ENCODE measurements at places on chromosomes 2 and 18.

DNA sequence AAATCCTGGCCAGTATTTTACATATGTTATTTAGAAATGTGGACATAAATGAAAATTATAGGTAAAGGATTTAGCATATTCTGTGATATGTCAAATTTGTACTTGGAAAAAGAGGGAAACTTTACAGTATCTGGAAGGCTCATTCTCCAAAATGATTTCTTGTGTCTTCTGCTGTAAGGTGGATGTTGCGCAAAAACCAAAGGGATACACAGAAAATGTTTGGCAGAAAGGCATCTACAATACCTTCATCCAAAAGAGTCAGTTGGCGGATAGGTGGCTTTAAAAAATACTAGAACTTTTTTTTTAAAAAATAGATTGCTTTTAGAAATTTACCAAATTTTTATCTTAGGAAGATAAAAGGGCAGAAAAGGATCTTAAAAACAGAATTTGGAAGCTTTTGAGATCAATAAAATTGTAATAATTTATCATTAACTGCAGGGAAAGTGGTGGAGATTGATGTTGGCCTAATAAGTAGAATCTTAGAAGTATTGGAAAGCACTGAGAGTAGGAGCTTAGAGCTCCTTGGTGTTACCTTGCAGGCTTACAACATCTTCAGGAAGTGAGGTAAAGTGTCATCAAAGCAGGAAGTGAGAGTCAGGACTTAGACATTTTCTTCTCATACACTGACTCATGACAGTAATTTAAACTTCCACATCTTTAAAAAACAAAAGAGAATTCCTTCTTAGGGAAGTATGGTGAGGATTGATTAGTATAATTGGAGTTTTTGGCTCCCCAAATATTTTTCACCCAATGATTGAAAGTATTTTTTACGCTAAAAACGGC, 2.1 kb downstream of the NABP1 start:
- no peak for DNase-seq

GRCh38 chr2:67515538-67515937, 118.4 kb downstream of the ETAA1 start:
- DNase-seq, result no peak

DNA sequence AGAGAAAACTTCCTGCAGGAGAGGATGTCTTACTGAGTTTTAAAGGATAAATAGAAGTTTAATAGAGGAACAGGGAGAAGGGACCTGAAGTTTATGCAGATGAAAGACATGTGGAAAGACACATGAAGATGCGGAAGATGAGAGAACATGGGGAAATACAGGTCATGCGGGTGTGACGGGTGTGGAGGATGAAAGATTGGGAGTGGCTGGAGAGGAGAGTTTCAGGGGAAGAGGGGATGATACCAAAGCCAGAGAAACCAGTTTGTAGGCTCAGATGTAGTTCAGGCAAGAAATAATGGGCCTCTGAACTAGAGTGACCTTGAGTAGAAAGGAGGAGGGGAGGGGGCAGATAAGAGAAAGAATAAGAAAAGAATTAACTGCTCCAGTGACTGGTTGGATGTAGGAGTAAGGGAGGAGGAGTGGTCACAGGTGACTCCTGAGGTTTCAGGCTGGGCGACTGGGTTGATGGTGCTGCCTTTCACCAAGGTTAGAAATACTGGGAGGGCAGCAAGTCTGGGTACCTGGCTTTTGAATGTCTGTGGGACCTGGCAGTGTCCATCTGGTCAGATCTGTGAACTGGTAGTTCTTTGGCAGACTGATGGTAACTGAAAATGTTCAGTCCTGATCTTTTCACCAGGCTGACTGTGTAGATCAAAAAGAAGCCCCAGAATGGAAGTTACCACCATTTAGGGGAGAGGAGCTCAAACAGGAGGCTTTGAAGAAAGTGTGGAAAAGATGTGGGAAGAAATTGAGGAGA, 69.4 kb downstream of the TET3 start:
- no peak for DNase-seq

- no peak for DNase-seq
These were observed 136.5 kb upstream of the CTDP1 start for GRCh38 chr18:79542876-79543750.

GRCh38 chr2:138147796-138148195, 183.5 kb downstream of the HNMT start:
- DNase-seq, result no peak

DNA sequence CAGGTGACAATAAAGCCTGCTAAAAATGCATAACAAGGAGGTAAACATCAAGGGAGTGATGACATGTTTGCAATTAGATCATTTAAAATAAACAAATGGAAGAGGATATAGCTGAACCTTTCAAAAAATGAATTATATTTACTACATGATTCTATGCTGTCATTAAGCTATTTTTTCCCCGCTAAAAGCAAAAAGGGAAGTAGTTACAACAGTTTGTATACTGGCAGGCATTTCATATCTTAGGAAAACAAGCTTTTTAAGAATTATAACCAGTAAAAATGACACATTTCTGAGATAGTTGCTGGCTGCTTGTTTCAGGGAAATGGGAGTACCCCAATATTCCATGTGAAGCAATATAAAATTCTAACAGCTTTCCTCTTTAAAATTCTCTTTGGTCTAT, 89.1 kb upstream of the ITGB6 start:
- DNase-seq, result no peak

DNA sequence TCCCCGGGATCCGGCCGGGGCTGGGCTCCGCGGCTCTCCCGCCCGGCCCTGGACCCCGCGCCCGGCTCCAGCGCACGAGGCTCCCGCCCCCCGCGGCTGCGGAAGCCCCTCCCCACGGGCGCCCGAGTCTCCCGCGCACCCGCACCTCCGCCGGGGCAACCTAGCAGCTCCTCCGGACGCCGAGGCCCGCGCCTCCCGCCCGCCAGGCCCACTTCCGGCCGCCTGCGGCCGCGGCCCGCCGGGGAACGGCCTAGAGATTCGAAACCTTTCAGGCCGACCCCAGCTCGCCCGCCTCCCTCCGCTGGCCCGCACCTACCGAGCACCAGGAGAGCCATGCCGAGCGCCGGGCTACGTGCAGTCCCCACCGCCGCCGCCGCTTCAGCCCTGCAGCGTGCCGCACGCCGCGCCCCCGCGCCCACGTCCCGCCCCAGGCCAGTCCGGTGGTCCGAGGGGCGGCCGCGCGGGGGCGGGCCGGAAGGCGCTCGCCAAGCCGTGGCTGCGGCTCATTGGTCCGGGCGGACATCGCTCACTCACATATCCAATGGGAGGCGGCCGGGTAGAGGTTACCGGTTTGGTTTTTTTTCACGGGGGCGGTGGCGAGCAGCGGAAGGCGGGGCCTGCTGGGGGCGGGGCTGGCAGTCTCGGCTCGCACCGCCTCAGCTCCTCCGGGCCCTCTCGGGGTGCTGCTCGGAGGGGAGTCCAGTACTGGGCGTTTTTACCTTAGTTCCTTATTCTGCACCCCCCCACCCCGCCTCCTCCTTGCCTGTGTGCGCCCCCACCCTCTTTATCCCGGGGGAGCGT, at the start of gene PDIA6:
TSS of gene PDIA6 (minus strand) at position 424 of the 801 bp plus-strand sequence. CDS start at position 335, 89 bp downstream.
- peak; percentile 91 for DNase-seq
